ENCODE measurements at places on chromosomes 6 and 20.

DNA sequence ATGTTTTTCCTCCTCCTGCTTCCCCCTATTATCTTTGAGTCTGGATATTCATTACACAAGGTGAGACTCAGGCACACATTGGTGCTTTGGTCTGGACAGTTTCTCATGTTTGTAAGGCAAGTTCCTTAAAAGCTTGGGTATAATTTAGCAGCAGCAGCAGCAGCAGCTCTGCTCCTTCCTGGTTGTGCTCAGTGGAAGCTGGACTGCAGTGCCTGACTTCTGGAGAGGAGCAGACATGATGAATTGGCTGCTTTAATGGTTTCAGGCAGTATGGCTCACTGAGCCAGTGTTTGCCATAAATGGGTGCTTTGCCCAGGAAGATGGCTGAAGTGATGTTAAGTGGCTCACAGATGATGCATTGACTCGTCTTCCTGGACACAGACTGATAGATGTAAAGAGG, 32.4 kb downstream of the SLC9A8 start:
- no peak for DNase-seq

DNA sequence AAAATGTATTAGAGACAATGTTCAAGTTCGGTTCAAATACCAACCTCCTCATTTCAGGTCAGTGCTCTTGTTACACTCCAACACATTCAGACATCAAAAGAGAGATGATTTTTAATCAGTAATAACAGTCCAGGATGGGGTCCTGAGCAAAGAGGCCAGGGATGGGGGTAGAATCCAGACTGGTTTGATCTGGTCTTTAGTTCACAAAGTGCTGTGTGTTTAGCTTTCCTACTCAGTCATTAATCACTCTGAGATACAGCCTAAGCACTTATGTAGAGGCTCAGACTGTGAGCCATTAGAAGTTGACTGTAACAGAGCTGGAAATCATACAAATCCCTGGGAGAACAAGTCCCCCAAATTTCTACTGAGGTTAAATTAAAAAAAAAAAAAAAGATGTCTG, 241.6 kb downstream of the PTPRK start:
- no peak for DNase-seq

DNA sequence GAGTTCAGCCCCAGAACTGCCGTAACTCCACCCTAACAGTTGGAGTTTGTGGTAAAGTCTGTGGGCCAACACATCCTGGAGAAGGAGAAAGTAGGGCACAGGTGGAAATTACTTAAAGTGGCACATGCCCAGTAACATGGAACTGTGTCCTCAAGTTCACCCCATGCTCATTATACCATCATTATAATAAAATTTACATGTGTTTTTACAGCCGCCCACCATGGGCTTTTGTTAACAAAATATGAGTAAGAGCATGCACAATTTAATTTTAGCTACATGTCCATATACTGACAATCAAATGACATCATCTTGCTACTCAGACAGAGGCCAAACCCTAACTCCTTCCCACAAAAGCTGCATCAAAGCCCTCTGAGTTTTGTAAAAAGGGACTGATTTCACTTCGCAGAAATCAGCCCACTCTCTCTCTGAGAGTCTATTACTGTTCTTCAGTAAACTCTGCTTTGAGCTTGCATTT, 17.3 kb upstream of the ELOVL4 start:
- no peak for DNase-seq

DNA sequence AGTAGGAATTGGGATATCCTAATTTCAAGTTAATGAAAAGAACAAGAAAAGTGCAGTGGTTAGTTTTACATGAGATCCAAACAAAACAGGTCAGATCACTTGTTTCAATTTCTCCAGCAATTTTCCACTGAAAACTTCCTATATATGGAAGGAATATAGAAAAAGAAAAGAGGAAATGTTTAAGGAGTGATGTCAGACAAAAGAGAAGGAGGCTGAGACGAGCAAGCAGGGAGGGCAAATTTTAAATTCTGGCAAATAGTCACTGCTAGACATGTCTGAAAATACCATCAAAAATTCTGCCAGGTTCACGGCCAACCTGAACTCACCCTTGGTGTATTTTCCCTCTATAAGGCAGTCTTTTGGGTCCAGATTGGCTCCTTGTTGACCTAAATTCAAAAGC, 9.5 kb upstream of the NUP153 start:
- no peak for DNase-seq

DNA sequence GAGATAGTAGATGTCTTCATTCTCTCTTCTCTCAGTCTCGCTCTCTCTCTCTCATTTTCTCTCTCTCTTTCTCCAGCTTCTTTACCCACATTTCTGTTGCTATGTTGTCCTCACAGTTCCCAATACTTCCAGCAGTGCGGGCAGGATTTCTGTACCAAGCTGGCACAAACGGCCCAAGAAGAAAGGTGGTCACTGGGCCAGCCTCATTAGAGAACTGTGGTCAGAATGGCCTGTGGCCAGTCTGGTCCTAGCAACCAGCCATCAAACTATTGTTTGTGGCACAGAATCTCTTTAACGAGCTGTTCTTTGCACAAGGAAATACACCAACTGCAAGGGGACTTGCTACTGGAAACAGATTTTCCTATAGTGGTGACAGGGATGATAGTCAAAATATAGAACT, 81.3 kb downstream of the SEL1L2 start:
- DNase-seq, result no peak

- no peak for DNase-seq
Measured at GRCh38 chr6:159676890-159677505, 16.0 kb downstream of the SOD2 start.

- no peak for DNase-seq
Measured at GRCh38 chr6:95478941-95479340, 98.4 kb upstream of the MANEA start.

DNA sequence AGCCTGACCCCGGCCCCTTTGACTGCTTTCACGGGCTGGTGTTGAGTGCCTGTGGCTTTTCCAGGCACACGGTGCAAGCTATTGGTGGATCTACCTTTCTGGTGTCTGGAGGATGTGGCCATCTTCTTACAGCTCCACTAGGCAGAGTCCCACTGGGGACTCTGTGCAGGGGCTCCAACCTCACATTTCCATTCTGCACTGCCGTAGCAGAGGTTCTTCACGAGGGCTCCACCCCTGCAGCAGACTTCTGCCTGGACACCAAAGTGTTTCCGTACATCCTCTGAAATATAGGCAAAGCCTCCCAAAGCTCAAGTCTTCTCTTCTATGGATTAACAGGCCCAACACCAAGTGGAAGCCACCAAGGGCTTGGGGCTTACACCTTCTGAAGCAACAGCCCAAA, 691.5 kb upstream of the POU3F2 start:
- DNase-seq, result no peak

DNA sequence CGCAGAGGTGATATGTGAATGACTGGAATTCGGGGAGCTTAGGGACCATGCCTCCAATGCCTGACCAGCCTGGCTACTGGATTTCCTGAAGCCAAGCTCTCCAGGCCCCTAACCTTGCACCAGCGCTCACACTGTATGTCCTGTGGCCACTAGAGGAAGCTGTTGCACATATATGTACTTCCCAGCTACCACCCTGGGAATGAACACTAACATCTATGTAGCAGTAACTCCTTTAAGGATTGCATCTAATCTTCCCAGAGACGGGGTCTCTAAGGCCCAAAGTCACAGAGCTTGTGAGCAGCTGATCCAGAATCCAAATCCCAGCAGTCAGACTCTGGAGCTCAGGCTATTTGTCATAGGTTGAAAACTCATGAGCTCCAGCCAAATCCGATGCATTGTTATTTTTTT, 20.4 kb upstream of the BPIFB1 start:
- no peak for DNase-seq

All from left lung (tissue), 14 donors.